Ureter (tissue), 1 donor: ENCODE measurements at places on chromosomes 4 and X. TPM values are rescaled to one million over a fixed set of nuclear protein-coding genes. Genes with fewer than 3 reads are reported as not detected.
A peak's percentile ranks its signal among the peaks of the same experiment; 100 is the strongest.

- DNase-seq, result no peak
These were observed 195.9 kb downstream of the SCFD2 start for GRCh38 chr4:53169695-53170617.

The LARP1B gene
- 30.3 TPM for total RNA-seq

DNA sequence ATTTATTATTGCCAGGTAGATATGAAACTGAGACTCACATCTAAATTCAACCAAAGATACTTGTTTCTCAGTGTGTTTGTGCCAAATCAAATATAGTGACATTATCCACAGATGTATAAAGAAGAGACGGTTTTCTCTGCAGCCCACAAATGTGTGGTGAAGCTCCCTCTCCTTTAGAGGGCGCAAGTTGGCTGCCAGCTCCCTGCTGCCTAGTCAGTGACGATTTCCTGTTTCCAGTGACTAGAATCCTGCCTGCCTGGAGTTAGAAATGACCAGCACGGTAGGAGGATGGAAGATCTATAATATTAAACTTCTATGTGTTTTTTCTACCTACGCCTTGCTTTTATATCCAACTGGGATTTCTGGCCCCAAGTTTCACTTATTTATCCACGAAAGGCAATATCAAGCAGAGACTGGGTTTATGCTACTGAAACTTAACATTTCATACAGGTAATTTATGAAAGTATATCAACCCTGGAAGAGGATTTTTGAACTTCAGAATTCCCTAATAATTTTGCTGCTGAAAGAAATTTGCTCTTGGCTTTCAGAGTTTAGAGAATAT is 1793.7 kb upstream of the TENM3 start:
- no peak for DNase-seq

DNA sequence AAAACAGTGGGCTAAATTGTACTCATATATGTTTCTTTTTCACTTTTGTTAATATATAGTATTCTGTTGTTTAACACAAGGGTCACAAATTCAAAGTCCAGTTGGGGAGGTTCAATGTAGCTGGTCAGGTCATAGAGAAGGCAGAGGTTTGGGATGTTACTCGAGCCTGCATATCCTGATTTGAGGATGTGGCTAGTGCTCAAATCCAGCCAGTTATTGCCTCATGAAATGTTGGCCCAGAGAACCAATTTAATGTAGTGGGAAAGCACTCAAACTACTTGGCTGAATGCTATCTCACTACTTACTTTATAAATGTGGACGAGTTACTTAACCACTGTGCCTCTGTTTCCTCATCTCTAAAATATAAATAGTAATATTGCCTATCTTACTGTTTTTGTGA is 12.5 kb downstream of the USO1 start:
- no peak for DNase-seq

- no peak for DNase-seq
These were observed 170.6 kb downstream of the ZNF330 start for GRCh38 chr4:141391293-141391692.

DNA sequence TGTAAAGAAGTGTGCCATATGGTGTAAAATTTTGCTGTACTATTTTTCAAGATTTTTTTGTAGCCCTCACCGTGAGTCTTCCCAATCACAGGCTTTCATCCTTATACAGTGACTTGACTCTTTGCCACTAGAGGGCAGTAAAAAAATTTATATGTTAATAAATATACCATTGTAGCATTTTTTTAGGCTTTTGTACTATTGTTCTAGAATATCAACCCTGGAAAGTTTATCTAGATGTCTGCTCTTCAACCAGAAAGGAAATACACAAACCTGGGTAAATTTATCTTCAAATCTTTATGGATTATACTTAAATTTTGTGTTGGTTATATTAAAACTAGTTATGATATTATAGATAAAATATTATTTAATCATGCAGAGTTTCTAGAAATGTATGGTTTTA is 235.3 kb downstream of the TENM3 start:
- DNase-seq, result no peak

The ZNF41 gene
- total RNA-seq, result 15.7 TPM

The ADH1C gene
- total RNA-seq, result 43.5 TPM

- peak; percentile 47 for DNase-seq
These were observed 30.7 kb downstream of the MSN start for GRCh38 chrX:65697915-65698796.

The OGT gene
- 225 TPM for total RNA-seq

- DNase-seq, result no peak
These were observed 314.9 kb downstream of the ADGRL3 start for GRCh38 chr4:61514991-61515390.

DNA sequence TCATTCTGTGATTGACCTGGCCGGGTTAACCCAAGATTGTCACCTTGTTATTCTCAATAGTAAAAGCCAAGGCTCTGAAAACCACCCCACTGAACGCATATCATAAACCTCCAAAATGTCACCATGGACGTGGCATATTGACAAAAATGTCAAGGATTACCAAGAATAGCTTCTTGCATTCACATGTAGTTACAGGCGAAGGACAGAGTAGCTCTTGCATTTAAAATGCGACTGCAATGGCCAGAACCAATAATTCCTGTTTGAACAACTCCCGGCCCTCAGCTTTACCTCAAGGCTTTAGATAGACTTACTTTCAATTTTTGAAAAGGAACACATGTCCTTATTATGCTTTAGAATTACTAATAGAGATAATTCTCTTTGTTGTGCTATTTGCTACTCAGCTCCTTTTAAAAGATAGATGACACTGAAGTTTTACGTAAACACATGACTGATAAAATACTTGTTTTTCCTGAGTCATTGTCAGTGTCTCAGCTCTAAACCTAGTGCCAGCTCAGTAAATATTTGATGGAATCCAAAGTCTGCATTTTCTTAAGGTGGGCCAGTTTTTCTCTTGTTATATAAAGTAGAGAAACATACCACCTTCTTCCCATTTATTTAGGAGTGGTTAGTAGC is 66.3 kb downstream of the CLDN34 start:
- no peak for DNase-seq

DNA sequence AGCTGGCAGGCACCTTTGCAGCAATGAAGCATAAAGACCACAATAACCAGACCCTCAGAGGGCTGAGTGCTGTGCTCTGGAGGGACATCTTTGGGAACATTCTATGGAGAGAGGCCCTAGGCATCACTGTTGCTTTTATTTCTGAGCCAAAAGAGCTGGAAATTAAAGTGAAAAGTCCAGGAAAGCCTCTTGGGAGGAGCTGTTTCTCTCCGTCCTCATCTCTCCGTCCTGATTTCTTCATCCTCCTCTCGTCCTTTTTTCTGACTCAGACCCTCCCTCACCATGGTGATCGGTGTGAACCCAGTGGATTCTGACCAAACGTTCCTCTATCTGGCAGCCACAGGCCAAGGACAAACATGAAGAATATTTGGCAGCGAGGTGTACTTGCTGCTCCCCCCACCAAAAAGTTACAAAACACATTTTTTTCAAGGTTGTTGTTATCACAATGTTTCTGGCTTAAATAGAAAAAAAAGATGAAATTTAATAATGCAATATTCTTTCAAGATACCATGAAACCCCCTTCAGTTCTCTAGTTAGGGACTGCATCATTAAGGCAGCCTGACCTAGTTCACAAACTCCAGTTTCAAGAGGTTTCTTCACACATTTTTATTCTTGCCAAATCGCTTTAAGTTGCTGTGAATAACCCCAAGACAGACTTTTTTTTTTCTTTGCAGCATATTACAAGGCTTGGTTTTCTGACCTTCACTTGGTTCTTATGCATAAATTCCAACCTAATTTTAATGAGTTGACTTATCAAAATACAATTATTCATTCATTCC is 80.2 kb downstream of the SCD5 start:
- no peak for DNase-seq
